ENCODE measurements at places on chromosomes 16 and 17.

GRCh38 chr16:72805486-72805885, 242.4 kb downstream of the ZFHX3 start:
- DNase-seq: no peak

- DNase-seq: no peak
Measured at GRCh38 chr17:65487161-65487560, 74.3 kb downstream of the AXIN2 start.

GRCh38 chr16:53156516-53156915, 101.7 kb downstream of the CHD9 start:
- peak; percentile 27 for DNase-seq

GRCh38 chr16:20911361-20911760, 10.8 kb downstream of the LYRM1 start:
- no peak for DNase-seq

DNA sequence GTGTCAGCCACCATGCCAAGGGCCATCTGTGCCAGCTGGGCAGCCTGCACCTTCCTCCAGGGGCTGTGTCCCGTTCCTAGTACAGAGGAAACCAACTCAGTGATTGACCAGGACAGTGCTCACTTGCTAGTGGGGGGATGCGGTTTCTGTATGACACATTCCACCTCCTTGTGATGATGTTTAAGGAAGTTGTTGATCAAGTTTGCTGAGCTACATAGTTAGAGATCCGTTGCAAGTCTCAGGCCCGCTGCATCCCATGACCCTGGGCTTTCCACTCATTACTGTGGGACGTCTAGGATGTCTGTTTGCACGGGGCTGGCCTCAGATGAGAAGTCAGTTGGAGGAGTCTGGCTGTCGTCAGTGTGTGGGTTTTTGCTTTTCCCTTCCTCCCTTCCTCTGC, 33.6 kb downstream of the RNF213 start:
- DNase-seq: no peak

GRCh38 chr17:4854111-4854681, 21.1 kb downstream of the MINK1 start:
- peak; percentile 54 for DNase-seq

DNA sequence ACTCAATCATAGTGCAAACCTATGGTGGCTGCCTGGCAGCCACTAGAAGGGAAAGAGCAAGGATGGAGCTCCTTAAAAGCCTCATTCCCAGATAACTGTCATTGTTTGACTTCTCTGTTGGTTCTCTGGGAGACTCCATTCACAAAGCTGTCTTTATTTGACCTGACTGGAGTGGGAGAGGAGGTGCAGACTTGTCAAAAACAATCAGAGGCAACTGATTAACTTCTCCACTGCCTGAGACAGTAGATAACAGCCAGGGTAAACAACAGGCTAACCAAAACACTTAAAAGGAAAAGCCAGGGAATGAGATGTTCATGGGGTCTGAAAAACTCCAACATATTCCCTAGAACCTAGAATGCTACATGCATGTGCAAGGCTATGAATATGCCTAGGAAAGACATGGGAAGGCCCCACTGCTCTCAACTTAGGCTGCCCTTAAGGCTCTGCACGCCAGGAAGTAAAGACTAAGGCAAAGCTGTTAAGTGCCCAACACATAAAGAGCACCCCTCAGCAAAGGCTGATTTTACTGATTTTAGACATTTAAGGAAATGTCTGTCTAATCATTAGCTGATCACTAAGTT, 82.0 kb downstream of the TTC19 start:
- DNase-seq: no peak

DNA sequence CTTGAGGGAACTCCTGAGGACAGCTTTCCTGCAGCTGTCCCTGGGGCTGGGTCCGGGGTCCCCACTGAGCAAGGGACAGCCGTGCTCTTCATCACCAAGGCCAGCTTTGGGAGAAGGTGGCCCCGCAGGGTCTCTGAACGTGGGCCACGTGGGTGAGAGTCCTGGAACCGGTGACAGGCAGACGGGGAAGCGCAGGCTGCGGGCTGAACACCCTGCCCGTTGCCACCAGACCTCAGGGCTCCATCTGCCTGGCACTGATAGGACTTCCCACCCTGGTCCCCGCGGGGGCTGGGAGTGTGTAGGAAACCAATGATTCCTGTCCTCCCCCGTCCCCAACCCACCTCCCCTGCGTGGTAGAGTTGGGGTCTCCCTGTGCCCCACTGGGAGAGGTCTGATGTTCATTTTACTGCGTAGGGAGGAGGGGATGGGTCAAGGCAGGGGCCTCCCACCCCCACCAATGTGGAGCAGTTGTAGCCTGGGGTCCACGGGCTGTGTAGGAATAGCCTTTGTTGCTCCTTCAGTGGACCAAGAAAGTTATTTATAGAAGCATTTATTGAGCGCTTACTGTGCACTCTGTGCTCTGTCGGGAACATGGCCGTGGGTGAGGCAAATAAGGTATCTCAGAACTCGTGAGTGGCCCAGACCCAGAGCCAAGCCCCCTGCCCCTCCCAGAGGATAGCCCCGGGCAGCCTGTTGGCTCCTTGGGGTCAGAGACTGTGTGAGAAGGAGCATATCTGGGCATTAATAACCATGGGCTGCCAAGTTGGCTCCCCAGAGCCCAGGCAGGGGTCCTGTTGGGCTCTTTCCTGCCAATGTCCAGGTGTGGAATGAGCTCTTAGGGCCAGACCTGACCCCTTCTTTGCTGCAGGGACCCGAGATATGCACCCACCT, 1.3 kb downstream of the ADGRG1 start:
- DNase-seq: no peak

All from choroid plexus epithelial cell (primary cell).